ENCODE measurements at places on chromosomes 4 and X.

DNA sequence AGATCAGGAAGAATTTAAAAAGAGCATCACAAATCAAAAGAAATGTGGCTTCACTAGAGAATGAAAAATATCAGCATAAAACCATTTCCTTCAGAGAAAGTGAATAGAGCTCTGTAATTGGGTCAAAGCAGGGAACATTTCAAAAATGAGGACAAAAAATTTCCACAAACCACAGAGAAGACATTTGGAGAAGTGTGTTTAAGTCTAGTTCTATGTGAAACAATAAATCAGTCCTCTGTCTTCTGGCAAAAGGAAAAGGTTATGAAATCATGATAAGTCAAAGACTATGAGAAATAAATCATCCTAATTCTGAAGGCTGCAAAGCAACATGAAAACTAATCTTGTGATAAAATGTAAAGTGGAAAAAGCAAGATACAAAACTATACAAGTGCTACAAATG, 27.9 kb downstream of the SMPX start:
- no peak for DNase-seq

- no peak for DNase-seq
Measured at GRCh38 chr4:16079046-16079445, 4.8 kb downstream of the PROM1 start.

DNA sequence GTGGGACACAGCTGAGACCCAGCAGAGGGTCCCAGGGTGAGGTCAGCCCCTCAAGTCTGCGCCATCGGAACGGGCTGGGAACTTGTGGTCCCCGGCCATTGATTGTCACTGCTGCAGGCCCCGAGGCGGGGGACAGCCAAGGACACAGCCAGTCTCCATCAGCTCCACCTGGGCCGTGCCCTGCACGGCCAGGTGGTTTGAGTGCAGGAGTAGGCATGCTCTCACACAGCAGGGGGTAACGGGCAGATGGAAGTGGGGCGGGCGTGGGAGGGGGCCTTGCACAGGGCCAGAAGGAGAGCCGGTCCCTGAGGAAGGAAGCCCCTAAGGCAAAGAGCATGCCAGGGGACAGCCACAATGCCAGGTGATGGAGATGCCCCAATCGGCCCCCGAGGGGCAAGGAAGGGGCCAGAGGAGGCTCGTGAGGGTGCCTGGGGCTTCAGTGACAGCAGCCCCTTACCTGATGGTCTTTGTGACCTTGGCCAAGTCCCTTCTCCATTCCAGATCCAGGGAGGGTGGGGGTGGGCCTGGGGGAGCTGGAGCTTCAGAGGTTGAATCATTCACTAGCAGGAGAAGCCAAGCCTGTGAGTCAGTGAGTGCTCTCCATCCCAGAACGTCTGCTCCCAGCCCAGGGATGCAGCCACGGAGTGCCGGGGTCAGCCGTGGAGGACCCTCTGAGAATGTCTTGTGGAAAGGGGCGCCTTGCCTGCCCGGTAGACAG, 2.3 kb downstream of the ATP2B3 start:
- no peak for DNase-seq

DNA sequence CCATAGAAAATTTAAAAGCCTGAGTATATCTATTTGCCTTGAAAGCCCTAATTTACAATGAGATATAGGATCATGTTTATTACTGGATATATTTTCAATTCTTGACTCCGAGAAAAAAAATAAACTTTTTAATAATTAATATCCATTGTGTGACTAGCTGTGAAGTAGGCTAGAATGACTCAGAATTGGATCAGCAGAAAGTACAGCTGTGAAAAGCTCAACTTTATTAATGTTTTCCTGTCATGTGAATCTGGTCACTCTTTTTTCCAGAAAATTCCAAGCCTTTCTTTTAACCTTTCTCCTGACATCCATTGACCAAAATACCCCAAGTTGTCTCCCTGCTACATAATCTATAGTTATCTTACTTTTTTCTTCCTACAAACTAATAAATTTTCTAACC, 171.8 kb upstream of the PACRGL start:
- DNase-seq: no peak

DNA sequence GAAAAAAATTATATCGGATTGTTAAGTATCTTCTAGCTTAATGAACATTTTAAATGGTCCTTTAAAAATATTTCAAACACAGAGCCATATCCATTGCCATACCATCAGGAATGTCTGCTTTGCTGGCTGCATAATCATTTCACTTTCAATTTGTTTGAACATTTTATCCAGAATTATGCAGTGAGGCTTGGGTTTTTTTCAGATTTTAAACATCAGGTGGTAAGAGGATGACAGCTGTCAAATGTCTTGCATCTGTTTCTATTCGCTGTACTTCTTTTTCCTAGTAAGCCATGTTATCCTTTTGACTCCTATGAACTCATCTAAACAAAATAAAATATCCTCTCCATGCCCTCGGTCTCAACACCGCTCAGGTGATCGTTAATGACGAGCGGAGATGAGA, 802 bp downstream of the RFC1 start:
- no peak for DNase-seq

- DNase-seq: peak; percentile 48
Measured at GRCh38 chr4:184409911-184410692, 64.2 kb downstream of the IRF2 start.

DNA sequence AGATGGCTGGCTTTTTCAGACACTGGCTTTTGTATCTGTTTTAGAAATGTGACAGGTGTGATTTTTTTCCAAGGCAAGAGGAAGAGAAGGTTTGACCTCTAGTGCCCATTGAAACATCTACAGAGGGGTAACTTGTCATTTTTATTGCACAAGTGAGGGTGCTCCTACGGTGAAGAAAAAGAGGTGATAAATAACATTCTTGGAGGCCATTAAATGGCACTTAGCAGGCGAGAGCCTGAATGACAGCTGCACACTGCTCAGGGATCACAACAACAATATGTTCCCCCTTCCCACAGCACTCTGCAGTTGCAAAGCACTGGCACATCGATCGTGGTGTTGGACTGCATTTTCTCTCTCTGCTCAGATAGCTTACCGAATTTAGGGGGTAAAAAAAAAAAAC, 22.9 kb downstream of the FAM184B start:
- DNase-seq: no peak

Measured in CD4-positive, alpha-beta T cell treated with Interleukin-6 at 100 ng/mL for 8 hours (primary cell).